ENCODE measurements at places on chromosomes 3 and 15.
A peak's percentile ranks its signal among the peaks of the same experiment; 100 is the strongest.

DNA sequence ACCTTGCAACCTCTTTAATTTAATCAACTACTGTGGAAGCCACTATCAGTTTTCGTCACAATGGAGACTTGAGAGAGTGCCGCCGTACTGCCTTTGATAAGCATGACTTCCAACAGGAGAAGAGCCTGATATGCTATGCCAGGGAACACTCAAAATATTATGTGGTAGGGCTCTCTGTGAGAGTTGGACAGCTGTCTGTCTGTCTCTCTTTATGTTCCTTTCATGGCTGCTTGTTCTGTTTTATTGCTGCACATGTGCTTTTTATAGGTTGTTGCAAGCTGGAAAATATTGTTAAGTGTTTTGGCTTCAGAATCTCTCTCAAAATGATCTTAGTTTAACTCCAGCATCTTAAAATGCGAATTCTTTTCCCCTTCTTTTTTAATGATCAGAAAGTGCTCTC, 249.4 kb upstream of the RARB start:
- no peak for DNase-seq

DNA sequence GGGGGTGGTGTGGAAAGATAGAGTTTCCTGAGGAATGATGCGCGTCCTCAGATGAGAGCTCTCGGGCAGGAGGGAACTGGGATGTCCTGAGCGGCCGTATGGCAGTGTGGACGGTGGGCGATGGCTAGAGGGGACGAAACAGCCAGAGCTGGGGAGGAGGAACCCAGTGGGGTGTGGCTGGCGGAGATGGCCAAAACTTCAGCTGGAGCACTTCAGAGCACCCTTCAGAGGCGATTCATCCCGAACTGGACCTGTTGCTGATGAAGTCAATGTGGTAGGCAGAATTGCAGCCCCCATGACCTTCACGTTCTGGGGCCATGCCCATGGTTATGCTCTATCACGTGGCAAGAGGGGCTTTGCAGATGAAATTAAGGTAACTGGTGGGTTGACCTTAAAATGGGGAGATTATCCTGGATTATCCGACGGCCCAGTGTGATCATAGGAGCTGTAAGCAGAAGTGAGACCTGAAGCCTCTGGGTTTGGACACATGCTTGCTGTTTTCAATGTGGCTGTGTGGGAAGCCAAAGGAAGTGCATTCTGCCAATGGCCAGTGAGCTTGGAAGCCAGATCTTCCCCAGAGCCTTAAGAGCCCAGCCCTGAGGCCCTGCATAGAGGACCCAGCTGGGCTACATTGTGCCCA, 52.3 kb downstream of the ATP1B3 start:
- DNase-seq, result no peak

DNA sequence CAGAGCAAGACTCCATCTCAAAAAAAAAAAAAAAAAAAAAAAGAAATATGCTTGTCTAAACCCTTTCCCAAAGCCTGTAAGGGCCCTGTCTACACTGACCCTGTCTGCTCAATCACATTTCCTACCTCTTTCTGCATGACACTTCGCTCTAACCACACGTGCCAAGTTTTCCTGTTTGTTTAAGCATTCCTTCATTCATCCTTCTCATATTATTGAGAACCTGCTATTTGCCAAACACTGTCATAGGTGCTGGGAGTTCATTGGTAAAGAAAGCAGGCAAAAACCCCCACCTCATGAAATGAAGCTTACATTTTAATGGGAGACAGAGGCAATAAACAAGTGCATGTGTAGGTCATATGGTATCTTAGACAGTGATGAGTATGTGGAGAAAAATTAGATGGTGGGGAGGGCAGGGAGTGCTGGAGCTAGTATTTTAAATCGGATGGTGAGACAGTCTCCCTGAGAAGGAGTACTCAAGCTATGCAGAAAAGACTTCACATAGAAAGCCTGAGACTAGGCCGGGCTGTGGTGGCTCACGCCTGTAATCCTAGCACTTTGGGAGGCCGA, 48.0 kb downstream of the B3GNT5 start:
- no peak for DNase-seq

DNA sequence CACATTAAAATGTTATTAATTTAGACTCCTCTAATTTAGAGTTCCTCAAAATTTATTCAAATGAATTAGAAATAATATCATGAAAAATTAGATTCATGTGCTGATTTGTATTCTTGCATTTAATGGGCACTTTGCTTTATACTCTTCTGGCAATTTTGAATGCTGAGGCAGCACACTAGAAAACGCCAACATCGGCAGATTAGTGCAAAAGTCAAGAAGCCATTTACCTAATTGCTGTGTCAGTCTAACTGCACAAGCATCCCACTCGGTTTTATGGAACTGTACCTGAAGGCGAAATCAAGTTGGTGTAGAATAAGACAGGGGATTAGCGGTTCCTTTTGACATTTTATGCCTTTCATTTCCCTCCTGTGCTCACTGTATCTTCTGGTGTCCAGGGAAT, 382.0 kb downstream of the ROBO2 start:
- no peak for DNase-seq

DNA sequence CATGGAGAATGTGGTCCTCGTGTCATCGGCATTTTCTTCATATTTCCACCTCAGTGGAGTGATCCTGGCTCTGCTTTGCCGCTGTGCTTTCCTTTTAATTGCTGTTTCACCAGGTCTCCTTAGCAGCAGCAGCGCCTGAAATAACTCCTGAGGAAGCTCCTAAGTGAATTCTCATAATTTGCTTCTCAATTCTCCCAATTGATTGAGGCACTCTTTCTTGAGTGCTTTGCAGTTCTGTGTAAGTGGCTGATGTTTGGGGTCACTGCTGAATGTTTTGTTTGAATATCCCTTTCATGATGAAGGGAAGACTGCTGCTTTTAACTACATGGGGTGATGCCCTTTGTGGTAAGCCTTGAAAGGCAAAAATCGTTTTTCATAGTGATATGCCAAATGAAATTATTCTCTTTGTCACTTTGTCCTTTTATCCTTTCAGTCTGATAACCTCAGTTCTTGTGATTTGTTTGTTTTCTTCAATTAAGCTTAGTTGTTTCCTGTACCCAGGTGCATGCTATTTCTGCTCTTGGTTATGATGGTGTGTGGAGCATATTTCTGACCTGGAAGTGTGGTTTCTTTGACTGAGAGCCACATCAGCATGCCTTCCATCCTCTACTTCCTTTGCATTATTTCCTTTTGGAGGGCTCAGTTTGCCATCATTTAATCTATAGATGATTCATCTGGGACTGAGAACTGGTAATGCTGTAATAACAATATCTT, 36.7 kb downstream of the HMG20A start:
- DNase-seq, result no peak

- DNase-seq, result no peak
Measured at GRCh38 chr15:68427963-68428362, 4.0 kb downstream of the ITGA11 start.

DNA sequence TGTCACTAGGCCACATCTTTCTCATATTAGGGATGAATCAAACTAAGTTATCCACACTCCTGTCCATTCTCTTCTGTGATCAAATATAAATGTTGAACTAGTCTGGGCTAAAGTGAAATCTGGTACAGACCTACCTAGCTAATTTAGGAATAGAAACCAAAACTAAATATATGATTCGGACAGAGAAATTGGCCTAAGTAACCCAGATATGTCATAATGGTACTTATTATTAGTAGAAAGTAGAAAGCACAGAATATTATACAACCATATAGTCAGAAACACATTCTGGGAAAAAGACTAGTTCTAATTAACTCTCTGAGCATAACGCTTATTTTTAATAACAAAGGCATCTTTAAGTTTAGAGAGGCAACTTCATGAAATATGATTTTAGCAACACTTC, 389.0 kb downstream of the LSAMP start:
- no peak for DNase-seq

DNA sequence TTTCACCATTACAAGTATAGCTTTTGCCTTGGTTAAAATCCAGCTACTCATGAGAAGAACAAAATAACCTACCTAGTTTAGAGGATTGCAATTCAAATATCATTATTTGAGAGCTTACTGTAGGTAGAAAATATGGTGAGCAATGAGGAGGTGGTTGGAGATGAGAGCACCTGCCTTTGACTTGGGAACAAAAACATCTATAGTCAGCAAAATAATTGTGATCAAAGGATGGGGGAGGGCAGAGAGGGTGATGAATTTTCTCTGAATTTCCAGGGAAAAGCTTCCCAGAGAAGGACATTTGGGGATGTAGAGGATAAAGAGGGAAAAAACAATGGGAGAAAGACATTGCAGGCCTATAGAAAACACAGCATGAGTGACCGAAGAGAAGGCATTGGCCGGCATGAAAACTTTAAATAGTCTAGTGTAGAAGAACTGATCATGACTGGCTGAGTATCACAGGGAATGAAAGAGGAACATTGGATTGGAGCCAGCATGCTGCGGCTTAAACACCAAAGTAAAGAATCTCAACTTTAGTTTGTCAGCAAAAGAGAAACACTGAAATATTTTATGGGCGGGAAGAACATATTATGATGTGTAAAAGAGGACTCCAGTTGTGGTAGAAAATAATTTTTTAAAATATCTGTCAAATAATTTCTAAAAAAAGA, 581.3 kb downstream of the UNC13C start:
- peak; percentile 23 for DNase-seq

- no peak for DNase-seq
Measured at GRCh38 chr3:15723624-15723884, 74.2 kb downstream of the ANKRD28 start.

GRCh38 chr3:191414732-191415131, 46.2 kb upstream of the PYDC2 start:
- no peak for DNase-seq

DNA sequence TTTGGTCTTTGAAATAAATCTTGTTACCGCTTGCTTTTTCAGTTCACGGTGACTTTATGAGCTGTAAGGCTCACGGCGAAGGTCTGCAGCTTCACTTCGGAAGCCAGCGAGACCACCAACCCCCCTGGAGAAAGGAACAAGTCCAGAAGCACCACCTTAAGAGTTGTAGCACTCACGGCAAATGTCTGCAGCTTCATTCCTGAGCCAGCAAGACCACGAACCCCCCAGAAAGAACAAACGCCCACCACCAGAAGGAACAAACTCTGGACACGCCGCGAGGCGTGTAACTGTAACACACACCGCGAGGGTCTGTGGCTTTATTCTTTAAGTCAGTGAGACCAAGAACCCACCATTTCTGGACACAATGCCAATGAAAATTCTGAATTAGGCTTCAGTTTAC, 28.8 kb downstream of the GOLGA6A start:
- DNase-seq, result no peak

DNA sequence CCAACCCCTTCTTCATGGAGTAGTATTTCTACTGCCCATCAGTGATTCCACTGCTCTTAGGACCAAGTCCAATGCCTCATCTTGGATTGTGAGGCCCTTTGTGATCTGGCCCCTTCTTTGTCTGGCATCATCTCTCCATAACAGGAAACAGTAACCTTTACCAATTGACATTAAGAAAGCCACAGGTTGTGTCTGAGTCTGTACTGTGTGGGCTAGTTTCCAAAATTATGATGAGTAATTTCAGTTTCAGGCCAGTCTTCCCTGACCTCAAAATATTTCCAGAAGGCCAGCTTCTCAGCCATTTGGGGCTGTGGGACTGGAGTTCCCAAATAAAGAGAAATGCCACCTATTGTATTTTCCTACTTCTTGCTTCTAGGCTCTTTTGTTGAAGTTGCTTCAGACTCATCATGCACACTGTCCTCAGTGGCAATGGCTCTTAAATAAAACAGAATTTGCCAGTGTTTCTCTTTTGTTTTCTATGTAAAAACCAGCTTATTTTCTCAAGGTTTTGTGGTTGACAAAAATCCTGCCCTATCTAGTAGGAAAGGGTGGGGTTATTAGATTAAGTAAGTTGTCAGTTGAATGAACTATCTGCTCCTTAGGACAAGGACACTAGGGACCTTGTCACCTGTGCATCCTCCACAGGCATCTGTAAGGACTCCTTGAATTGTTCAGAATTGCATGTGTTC, 47.0 kb upstream of the ACKR4 start:
- no peak for DNase-seq

GRCh38 chr15:52382647-52383046, 87.0 kb upstream of the MYO5C start:
- no peak for DNase-seq

DNA sequence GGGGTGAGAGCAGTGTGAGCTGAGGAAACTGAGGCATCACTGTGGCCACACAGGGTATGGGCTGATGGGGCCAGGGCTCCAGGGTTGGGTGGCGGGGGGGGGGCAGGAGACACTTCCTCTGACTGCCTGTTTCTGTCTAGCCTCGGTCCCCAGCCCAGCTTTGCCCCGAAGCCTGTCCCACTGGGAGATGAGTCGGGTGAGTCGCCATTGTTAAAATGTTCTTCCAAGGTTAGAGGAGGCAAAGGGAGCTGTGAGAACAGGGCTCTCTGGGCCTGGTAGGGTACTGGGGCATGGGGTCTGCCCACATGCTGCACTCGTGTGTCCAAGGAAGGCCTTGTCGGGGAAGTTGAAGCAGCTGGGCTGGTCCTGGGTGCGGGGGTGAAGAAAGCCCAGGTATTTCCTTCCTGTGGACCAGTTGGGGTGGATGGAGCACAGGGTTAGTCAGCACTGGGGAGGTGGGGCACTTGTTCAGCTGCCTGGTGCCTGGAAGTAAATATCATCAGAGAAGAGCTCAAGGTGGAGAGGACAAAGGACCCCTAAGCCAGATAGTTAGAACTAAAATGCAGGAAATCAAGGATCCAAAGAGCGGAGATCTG, 8.3 kb upstream of the JMJD7 start:
- DNase-seq, result no peak

DNA sequence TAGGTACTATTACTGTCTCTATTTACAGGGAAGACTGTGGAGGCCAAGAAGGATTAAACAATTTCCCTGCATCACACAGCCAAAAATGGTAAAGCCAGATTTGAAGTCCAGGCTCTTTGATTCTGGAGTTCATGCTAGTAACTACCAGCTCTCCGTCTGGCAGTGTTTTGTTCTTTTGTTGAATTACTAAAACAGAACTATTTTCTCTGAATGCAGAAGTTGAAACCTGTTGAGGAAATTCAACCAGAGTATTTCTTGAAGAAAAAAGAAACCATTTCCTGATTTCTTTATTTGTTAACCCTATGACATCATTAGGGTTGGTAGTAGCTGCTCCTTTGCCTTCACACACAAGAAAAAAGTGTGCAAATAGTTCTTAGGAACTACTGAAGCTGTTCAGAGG, 34.3 kb downstream of the CRTC3 start:
- no peak for DNase-seq

DNA sequence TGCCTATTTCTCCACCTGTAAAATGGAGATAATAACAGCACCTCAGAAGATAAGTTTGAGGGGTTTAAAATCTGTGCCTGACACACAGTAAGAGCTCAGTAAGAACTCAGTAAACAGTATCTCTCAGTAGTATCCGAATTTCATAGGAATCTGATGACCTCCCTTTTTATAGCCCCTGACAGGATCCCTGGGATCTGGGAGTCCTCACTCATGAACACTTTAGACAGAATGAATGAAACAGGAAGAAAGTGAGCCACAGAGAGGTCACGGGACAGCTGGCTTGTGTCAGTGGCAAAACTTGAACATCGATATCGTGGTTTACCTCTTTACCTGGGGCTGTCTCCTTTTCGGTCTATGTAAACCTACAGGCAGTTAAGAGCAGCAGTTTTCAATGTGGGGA, 51.2 kb downstream of the LRTM1 start:
- DNase-seq, result no peak

- DNase-seq, result no peak
Measured at GRCh38 chr15:83018436-83018835, 7.0 kb upstream of the C15orf40 start.

GRCh38 chr15:48463366-48463880, 132.2 kb downstream of the DUT start:
- no peak for DNase-seq

- no peak for DNase-seq
Measured at GRCh38 chr15:39471785-39472574, 108.9 kb upstream of the THBS1 start.

GRCh38 chr3:64414043-64414442, 188.8 kb upstream of the PRICKLE2 start:
- DNase-seq, result no peak

GRCh38 chr3:127356381-127356780, 68.5 kb upstream of the PRR20G start:
- DNase-seq, result no peak
